NCI-H1436 treated with DMSO at 0.1 percent for 48 hours (cell line): ENCODE measurements at places on chromosomes 12 and 14.

GRCh38 chr12:113535100-113535499, 63.4 kb upstream of the LHX5 start:
- no peak for DNase-seq

GRCh38 chr12:43329375-43329774, 222.6 kb downstream of the ADAMTS20 start:
- DNase-seq: no peak

GRCh38 chr12:113422030-113422885, at the start of gene SDSL:
Gene SDSL (plus strand): TSS chr12:113422380. CDS start chr12:113427983, 5,603 bp downstream.
- DNase-seq: no peak

GRCh38 chr14:24078146-24078545, 6.8 kb downstream of the CPNE6 start:
- DNase-seq: peak; percentile 64

DNA sequence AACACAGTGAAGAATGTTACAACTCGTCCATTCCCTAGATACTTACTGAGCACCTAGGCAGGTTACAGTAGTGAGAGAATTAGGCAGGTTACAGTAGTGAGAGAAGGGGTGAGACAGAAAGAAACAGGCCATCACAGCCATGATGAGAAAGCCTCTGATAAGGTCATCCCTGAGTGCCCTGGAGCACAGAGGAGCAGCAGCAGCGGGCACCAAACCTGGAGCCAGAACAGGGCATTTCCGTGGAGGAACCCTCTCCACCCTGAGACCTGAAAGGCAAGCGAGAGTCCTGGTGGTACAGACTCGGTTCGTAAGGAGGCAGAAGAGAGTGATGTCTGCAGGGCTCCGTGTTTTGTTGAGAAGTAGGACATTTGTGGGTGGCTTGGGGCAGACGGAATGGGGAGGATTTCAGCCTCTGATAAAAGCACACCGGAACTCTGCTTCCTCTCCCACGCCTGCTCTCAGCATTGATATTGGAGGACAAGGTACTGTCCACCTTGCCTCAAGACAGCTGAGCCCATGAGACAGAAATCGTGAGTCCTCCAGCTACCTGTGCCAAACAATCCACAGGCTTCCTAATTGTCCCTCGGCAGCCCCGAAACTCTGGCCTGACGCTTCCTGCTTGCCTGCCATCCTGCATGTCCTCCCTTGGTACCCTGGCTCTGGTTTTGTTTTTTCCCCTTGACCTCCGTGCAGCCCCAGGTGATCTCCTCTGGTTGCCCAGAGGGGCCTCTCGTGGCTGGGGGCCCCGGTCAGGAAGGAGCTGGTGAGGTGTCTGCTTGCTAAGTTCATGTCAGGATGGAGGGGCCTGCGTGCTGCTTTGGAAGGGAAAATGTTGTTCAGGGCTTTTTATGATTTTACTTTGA, 136.1 kb downstream of the GCH1 start:
- no peak for DNase-seq

GRCh38 chr14:105448706-105449111, 25.9 kb upstream of the CRIP2 start:
- no peak for DNase-seq

DNA sequence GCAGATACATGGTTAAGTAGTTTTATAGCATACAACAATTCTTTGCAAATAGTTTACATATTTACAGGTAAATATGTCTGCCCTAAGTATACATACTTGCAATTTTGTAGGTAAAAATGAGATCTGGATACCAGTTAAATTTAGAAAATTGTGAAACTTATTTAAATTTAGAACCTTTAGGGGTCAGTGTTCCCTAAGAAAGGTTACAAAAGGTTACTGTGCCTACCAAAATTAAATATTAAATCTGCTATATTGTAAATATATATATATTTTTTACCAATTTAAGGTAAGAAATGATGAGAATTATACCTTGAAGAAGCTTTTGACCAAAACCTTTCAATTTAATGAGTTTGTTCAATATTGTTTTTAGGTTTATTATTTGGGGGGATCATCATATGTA, 54.0 kb downstream of the MIPOL1 start:
- DNase-seq: no peak

DNA sequence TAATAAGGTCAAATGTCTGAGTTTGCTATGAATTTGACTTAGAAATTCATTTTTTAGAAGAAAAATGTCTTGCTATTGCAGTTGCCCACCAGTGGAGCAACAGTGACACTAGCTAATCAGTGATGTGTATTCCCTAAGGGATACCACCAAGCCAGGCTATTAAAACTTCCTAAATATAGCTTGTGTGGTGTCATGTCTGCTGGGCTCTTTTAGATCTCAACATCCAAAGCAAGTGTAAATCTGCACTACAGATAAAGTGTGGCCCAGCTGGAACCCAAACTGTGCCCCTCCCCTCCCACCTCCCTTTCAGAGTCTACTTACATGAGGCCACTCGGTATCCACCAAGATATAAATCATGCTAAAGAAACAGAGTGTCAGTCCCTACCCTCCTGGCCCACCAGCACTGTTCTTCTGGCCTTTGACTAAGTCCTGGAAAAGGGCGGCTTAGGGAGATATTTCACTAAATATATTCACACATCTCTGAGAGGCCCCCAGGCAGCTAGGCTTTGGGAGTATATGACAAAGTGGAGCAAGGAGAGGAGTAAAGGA, 53.8 kb downstream of the SLC35F4 start:
- no peak for DNase-seq

DNA sequence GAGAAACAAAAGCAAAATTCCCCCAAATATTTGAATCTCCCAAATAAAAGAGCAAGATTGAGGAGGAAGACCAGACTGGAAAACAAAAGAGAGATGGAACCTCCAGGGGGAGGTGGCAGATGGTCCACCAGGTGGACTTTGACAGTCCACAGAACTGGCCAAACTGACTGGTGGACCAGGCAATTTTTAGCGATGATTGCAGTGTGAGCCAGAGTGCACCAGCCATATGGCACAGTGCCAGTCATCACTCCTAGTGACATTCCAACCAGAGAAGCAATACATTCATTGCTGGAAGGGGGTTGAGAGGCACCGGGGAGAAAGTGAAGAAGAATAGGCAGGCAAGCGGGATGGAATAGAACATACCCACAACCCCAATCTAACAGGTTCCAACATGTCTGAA, 182.9 kb downstream of the EXOC5 start:
- no peak for DNase-seq

DNA sequence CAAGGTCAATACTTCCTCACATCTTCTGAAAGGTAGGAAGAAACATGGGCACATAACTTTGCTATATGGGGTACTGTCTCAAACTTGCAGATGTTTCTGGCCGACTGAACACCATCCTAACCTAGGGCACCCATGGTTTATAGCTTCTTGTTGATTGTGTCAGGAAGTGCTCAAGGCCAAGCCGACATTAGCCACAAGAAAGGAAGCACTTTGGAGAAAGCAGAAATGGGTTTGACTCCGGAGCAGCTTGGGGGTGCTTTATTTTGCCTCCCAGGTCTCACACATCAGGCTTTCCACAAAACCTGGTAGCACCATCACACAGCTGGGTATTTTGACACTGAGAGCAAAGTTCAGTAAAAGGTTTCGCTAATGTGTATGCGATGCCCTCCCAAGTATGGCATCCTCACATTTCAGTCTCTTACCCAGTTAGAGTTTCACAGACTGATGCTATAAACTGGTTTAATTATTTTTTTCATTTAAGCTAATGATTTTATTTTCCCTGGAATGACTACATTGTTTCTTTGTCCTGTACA, 25.2 kb upstream of the BHLHE41 start:
- DNase-seq: no peak

GRCh38 chr14:36619853-36620252, 37.4 kb upstream of the NKX2-8 start:
- no peak for DNase-seq

DNA sequence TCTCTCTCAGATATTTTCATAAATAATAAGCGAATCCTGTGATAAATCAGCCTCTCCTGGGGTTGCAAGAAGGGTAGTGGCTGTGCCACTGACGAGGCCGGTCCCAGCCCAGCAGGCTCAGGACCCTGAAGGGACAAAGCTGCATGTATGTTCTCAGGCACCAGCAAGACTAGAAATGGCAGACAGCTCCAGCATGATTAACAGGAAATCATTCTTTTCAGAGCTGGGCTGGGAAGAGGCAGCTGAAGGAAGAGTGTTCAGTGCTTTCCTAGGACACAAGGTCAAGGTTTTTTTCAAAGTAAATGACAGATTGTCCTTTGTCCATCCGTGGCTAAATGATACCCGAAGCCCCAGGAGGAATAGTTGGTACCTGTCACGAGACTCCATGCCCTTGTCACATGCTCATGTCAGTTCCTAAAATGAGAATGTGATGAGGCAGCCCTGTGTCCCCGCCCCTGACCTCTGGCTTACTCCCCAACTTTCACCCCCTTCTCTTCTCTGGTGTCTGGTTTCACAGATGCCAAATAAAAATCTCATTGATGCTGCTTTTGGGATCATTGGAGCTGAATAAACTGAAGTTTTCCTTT, 65.1 kb downstream of the PPP1R36 start:
- DNase-seq: no peak

- no peak for DNase-seq
Observed at GRCh38 chr14:54673193-54674045, 106.5 kb downstream of the SAMD4A start.

- DNase-seq: peak; percentile 42
Observed at GRCh38 chr14:69547701-69548348, 26.8 kb downstream of the CCDC177 start.

- DNase-seq: no peak
Observed at GRCh38 chr12:93365616-93366405, 11.9 kb upstream of the NUDT4 start.

DNA sequence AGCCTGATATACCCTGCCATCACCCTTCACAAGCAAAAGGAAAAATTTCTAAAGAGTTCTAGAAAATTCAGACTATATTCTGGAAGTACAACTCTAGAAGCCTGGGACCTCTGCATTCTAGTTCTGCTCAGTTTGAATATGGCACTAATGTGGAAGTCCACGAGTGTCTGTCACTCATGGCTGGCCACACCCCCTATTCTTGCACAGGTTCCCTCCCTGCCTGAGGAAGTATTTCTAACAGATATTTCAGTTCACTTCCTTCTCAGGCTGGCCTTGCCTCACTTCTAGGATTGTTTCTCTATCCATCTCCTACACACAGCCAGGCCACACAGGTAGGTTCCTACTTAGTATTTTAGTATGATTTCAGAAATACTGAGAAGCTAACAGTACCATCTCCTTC, 67.4 kb downstream of the PHLDA1 start:
- DNase-seq: no peak

GRCh38 chr12:66190519-66191370, 1.7 kb downstream of the IRAK3 start:
- no peak for DNase-seq

DNA sequence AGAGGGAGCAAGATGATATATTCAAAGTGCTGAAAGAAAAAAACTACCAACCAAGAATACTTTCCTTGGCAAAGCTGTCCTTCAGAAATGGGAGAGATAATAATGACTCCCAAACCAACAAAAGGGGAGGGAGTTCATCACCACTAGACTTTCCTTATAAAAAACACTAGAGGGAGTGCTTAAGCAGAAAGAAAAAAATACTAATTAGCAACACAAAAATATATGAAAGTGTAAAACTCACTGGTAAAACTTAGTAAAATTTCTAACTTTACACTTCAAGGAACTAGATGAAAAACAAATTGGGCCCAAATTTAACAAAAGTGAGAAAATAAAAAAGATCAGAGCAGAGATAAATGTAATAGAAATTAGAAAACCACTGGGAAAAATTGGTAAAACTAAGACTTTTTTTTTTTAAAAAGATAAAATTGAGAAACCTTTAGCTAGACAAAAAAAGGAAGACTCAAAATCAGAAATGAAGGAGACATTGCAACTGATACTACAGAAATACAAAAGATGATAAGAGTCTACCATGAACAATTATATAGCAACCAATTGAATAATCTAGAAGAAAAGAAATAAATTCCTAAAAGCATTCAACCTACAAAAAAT, 60.4 kb upstream of the FAR2 start:
- DNase-seq: no peak

- DNase-seq: no peak
Observed at GRCh38 chr12:14186193-14186502, 179.3 kb upstream of the ATF7IP start.

GRCh38 chr12:116389990-116390389, 112.5 kb upstream of the MED13L start:
- DNase-seq: no peak

- no peak for DNase-seq
Observed at GRCh38 chr12:2588345-2588744, 206.4 kb upstream of the FKBP4 start.

- no peak for DNase-seq
Observed at GRCh38 chr14:90605430-90605829, 208.6 kb downstream of the CALM1 start.

GRCh38 chr12:59149995-59150642, 229.8 kb upstream of the LRIG3 start:
- DNase-seq: peak; percentile 61

DNA sequence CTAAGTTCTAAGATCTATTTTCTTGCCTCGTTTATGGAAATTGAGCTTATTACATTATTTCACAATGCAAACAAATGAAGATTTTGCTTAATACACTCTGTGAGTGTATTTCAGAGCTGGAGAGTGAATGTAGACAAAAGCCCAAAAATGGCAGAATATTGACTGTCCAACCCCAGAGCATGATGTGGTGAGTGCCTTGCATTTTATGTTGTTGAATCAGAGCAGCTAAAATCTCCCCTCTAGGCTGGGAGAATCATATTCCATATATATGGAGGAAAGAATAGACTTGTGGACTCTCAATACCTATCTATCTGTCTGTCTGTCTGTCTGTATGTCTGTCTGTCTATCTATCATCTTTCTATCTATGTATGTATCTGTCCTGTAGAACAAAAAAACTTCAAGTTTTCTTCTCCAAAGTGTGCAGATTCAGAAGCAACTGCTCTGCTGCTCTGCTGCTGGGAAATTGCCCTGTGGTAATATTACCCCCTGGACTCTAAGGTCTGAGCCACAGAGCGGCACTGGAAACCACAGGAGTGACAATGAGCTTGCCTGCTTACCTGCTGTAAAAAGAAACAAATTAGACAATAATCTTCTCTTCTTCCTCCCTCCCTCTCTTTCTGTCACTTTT, 209.4 kb upstream of the PRICKLE1 start:
- DNase-seq: no peak

- no peak for DNase-seq
Observed at GRCh38 chr12:31105668-31106067, 32.0 kb downstream of the DDX11 start.

- DNase-seq: no peak
Observed at GRCh38 chr12:96422192-96422591, 22.0 kb upstream of the CDK17 start.

- no peak for DNase-seq
Observed at GRCh38 chr14:71244341-71244740, 337.1 kb downstream of the PCNX1 start.
